Pulmonary artery endothelial cell (primary cell): ENCODE measurements at places on chromosomes 6 and 20. TPM values are rescaled to one million over a fixed set of nuclear protein-coding genes. Genes with fewer than 3 reads are reported as not detected.

DNA sequence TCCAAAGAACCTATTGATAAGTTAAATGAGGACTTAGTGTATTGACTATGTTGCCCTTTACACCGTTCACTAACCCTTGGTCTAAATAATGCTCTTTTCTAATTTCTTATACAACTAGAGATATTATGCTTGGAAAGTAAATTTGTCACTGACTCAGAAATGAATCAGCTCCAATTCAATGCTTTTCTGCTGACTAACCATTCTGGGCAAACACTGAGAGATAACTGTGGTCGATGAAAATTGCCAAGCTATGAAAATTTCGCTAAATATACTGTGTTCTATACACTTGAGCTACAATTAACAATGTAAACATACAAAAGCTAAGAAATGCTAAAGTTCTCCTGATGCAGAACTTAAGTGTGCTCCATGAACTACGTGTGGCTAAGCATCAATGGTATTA lies 23.1 kb upstream of the FBXO9 start:
- DNase-seq = no peak

GRCh38 chr6:49646942-49647341 lies 10.3 kb upstream of the RHAG start:
- no peak for DNase-seq

- DNase-seq = no peak
Observed at GRCh38 chr20:7505835-7506221, 434.4 kb downstream of the HAO1 start.

- DNase-seq = no peak
Observed at GRCh38 chr6:162260027-162260426, 467.5 kb downstream of the PRKN start.

GRCh38 chr20:56465997-56466396 lies 2.4 kb upstream of the RTF2 start:
- no peak for DNase-seq

DNA sequence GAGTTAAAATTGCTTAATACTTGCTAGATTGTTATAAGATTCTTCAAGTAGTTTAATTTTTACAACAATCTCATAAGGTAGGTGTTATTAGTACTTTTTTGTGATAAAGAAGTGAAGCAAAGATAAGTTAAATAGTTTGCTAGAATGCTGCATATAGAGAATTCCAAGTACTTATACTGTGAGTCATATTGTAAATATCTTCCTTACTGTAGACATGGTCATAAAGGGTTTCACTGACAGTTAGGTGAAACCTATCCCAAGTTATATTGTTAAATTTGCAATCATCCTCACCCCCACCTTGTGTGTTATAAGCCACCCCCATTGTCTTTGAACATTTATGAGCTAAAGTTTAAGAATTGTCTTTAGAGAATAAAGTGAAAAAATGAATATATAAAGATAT lies 142.0 kb downstream of the FAM83B start:
- no peak for DNase-seq

GRCh38 chr20:17565169-17565845 lies 4.6 kb upstream of the DSTN start:
- no peak for DNase-seq

DNA sequence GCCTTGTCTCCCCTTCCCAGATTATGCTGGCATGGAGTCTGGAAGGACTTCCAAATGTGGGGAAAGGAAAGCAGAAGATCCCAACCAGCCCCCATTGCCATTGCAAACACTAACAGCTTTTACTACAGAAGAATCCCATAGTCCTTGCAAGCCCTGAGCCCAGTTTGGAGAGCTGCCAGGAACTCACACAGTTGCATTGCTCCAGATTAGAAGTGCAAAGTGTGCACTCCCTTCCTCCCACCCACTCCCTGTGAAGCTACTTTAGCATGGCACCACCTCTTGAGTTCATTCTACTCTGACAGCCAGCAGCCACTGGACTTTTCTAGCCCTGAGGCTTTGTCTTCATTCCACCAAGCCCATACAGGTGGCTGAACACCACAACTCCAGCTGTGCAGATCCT lies 67.6 kb downstream of the SLC22A2 start:
- no peak for DNase-seq

- no peak for DNase-seq
Observed at GRCh38 chr6:168403370-168404005, 37.5 kb upstream of the SMOC2 start.

SLC17A2 gene
- not detected in 2 replicates for total RNA-seq

FOXS1 gene
- total RNA-seq = not detected in 2 replicates

DCBLD1 gene
- 43.4 and 52.8 TPM in 2 replicates for total RNA-seq

IPCEF1 gene
- total RNA-seq = under 0.01 and 0.11 TPM in 2 replicates

DUSP15 gene
- not detected in 2 replicates for total RNA-seq

RSPO4 gene
- not detected in 2 replicates for total RNA-seq
